ENCODE measurements at places on chromosomes 11 and 22. TPM values are rescaled to one million over a fixed set of nuclear protein-coding genes. Genes with fewer than 3 reads are reported as not detected.

KBTBD4 gene
- 16.8 TPM for total RNA-seq

DNA sequence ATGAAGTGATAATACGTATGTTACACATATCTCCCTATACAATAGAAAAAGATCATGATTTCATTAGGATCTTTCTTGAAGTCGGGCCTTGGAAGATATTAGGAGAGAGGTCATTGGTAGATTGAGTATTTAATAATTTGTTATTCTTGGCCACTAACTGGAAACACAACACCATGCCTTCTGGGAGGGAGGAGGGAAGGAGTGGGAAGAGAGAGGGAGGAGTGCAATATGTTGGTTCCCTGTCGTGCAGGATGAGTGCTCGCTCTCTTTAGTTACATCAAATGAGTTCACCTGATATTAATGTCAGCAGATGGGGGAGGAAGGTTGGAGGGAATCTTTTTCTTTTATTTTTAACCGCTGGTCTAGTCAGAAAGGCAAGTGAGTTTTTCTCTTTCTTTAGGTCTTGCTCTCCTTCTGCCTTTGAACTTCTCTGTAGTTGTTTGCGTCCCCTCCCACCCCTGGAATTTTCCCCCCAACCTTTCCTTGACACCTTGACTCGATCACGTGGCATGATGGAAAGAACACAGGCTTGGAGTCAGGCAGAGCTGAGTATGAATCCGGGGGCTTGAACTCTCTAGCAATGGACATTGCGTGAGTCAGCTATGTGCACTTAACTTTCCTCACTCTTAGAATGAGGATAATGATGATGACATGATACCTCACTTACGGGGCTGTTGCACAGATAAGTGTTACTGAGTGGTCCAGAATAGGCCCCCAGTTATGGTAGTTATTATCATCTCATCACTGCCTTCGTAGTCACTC, 6.2 kb downstream of the ADAMTS15 start:
- no peak for DNase-seq

DNA sequence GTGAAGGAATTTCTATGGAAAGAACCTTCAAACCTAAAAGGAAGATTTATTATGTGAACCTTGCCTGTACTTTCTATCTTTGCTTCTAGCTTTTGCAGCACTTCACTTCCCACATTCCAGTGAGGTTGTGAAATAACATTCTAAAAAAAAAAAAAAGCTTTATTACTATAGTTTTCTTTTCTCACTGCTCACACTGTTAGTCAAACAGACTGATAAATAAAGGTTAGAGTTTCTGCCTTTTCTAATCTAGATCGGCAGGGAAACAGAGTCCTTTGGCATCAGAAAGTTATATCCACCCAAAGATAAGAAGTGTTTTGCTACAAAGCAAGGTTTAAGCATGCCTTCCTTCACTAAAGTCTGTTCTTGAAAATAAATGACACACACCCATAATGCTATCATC, 2.8 kb downstream of the AAMDC start:
- no peak for DNase-seq

DNA sequence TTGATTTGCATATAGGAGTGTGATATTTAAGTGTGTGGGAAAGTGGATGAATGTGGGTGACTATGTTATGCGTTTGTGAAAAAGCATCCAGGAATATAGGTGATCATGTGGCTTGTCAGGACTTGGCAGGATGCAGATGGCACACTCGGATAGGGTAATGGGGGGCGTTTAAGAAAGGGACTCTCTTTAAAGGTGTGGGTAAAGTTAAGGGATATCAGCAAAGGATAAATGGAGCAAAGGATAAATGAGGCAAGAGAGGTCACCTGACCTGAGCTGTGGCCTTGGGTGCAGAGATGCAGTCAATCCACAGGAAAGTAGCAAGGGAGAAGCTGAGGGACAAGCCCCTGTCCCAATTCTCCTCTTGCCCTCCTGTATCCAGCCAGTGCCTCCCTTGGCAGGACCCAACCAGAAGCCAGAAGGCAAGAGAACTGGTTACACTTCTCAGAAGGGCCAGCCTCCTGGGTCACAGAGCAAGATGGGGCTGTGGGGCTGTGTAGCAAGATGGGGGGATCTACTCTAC, 47.5 kb upstream of the GRAMD1B start:
- DNase-seq: no peak

DNA sequence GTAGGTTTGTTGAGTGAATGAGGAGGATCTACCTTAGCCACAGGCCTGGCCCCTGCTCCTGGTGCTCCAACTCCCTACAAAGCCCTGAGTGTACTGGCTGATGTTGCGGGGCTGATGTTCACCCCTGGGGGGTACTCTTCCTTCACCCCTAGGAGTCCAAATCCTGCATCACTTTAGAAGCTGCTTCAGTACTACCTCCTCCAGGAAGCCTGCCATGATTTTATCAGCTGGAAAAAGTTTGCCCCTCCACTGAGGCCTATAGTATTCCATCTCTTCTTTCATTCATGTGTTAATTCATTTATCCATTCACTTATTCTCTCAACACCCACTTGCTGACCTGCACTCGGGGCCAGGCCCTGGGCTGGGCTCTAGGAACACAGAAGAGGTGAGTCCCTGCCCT, 7.8 kb downstream of the SHISAL1 start:
- no peak for DNase-seq

ANGPTL5 gene
- 0.11 TPM for total RNA-seq

DNA sequence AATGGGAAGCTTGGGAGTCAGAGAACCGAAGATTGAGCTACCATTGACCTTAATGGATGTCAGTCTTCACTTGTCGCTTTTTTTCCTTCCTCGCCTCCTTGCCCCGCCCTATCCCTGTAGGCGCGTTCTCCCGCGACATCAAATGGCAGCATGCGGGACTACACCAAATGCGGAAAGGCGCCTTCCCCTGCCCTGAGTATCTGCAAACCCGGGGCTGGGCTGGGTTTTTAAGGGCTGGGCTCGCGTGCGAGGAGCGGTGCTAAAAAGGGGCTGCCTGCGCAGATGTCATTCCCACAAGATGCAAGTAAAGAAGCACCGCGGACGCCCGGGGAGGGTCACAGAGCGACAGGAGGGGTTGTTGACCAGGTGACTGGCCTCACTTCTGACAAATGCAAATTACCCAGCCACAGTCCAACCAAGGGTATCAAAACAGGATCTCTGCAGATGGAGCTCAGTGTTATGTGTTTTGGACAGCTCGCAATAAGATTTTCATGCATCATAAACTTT, 4.7 kb upstream of the FAM111B start:
- peak; percentile 55 for DNase-seq

DNA sequence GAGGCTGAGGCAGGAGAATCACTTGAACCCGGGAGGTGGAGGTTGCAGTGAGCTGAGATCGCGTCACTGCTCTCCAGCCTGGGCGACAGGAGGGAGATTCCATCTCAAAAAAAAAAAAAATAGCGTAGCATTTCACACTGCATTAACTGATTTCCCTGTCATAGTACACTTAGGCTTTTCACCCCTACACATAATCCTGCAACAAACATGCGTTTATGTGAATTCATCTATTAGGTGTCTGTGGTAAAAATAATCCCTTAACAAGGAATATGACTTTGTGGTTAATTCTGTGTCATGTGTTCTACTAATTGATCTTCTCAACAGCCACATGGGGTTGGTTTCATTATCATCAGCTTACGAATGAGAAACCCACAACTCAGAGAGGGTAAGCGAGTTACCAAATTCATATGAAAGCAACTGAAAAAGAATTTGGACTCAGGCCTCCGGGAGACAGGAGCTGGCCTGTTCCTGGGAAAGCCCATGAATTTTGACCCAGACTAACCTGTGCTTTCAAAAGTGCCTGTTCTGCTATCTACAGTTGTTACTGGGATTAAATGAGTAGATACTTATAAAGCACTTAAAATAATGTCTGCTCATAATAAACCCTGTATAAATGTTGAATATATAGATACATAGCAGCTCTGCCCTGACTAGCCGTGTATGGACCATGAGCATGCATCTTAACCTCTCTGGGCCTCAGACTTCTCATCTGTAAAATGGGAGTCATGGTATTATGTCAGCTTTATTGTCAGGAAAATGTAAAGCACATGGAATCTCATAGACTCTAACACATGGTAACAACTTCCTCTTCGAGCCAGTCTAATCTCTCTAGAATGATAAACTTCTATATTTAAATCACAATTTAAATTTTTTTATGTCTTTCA, 36.6 kb downstream of the KCNJ1 start:
- no peak for DNase-seq
